ENCODE measurements at places on chromosomes 5 and 9.

- no peak for DNase-seq
Measured at GRCh38 chr9:81141961-81142360, 547.4 kb downstream of the TLE1 start.

DNA sequence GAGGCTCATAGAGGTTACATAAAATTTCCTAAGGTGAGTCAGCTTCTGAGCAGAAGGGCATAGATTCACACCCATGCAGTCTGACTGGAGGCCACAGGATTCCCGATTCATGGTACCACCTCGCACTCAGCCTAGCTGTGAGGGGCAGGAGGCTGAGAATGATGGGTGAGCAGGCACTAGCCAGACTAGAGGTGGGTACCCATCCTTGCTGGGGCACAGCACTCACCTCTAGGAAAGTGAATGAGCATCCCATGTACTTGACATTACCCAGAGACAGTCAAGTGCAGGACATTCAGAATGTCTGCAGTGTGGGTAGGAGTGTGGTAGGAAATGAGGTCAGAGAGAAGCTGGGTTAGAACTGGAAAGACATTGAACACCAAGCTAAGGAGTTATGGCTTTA is 255.5 kb downstream of the CDK5RAP2 start:
- DNase-seq: no peak

DNA sequence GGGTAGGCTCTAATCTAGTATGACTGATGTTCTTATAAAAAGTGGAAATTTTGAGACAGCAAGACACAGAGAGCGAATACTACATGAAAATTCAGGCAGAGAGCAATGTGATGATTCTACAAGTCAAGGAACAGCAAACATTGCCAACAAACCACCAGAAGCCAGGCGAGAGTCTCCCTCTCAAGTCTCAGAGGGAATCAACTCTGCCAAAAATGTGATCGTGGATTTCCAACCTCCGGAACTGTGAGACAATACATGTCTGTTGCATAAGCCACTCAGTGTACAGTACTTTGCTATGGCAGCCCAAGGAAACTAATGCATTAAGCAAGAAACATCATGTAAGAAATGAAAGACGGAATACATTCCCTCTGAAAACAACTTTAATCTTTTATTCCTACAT is 52.1 kb upstream of the CCNG1 start:
- no peak for DNase-seq

DNA sequence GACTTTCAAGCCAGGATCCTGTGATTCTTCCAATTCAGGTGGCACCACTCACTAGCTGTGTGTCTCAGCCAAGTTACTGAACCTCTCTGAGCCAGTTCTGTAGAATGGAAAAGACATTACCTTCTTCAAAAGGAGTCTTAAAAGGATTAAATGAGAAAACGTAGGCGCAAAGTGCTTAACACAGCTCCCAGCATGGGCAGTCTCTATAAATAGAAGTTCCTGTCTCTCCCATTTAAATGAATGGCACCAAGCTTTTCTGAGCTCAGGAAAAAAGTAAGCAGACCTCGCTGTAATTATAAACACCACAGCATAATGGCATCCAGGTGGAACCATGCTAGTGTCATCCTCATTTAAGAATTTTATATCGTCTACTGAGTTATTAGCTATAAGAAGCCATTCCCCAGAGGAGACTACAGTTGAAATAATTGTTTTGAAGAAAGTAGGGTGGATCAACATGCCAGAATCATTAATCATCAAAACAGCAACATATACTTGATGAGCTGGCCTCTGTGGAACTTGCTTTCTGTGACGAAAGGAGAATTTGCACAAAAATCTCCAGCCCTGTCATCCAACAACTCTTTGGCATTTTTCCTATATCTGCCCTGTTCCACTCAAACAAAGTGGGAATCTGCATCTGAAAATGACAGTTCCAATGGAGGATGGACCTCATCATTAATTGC is 188.9 kb downstream of the SPOCK1 start:
- DNase-seq: no peak

GRCh38 chr9:37936376-37936775 is 32.4 kb upstream of the SLC25A51 start:
- no peak for DNase-seq

- DNase-seq: no peak
Measured at GRCh38 chr9:136587145-136587943, 41.5 kb upstream of the NOTCH1 start.

- DNase-seq: no peak
Measured at GRCh38 chr5:87101321-87101720, 166.4 kb upstream of the RASA1 start.

DNA sequence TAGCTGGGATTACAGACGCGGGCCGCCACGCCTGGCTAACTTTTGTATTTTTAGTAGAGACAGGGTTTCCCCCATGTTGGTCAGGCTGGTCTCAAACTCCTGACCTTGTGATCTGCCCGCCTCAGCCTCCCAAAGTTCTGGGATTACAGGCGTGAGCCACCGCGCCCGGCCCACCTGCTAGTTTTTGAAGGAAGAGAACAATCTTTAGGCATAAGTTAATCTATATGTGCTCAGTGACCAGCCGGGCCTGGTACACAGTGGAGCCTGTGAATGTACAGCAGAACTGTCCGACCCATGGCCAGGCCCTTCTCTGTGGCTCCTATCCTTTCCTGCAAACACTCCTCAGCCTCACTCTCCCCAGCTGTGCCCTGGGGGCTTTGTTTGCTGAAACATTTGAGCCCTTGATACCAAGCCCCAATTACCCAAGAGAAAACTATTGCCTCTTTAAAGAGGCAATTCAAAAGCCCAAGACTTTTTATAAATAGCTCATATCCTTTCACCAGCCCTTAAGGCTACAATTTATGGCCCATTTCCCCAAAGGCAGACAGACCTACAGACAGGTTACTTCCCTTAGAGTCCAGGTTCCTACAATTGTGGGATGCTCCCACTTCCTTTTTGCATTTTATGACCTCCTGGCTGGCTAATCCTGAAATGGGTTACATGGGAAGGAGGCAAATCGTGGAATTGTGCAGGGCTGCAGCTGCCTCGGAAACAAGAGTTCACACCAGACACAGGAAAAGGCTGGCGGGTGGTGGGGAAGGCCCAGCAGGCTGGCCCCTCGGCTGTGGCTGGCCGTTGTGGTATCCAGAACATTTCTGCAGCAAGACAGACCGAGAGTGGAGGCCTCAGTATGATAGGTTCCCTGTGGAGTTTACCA is 37.5 kb downstream of the SPRY4 start:
- DNase-seq: no peak

DNA sequence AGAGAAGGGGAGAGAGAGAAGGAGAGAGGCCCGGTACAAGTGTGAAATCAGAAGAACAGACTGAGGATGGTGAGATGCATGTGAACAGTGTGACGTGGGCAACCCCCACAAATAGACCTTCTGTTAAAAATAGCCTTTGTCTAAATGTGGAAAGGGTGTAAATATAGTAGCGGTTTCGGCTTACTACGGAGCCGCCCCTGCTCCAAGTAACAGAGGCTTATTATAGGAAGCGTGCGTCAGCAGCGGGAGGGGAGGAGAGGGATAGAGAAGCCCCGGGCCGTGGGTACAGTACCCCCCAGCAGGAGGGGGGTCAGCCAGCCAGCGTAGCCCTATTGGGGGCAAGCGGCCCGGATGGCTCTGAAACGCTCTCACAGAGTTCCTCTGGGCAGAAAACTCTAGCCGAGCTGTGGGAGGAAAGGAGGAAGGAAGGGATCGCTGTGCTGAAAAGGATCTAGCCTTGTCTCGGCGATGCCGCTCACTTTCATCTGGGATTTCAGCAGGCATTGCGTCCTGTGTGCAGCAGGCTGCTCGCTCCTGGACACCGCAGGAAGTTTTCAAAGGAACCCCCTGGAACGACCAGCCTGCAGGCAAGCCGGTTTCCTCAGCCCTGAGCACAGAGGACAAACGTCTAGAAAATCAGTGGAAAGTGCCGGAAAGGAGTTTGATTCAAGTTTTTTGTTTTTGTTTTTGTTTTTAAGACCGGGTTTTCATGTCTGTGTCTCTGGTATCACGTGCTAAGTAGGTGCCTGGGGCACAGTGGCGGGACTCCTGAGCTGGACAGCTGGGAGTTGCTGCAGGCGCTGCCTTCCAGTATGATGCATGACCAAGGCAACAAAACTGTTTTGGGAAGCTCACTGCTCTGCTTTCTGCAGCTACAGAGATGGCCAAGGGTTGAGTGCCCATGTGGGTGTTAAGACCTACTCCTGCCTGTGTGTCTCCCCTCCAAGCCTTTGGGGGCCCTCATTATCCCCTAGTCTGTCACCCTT is 146.6 kb downstream of the SEC61B start:
- no peak for DNase-seq

DNA sequence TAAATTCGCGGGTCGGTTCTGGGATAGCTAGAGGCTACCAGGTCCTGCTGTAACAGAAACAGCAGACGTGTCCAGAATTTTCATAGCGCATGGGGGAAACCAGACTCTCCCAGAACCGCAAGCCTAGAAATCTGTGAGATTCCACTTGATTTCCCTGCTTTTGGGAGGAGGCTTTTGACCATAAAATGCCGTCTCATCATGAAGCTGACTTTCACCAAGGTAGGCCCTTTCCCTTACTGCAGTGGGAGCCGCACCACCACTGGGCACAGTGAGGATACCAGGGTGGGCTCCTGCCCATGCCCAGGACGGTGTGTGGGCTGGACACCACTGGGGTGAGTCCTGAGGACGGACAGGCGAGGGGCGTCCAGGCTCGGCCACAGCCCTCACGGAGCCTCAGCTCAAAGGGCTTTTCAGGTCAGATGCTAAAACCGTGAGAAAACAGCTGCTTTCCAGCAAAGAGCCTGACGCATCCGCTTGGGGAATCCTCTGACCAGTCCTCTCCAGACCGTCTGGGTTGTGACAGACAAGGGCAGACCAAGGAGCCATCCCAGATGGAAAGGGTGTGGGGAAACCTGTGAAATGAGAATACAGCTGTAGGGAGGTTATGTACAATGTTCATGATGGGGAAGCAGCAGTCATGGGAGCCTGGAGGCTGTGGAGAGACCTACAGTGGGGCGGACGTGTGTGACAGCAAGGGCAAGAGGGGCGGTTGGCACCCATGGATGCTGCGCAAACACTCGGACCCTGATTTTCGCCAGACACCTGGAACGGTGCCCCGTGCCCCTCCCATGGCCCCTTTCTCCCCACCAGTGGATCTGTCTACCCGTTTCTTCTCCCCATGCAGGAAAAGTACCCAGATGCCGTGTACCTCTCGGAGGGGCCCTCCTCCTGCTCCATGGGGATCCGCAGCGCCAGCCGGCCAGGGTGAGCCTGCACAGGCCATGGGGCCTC is 59.2 kb downstream of the IPPK start:
- DNase-seq: no peak

All from stimulated activated CD8-positive, alpha-beta memory T cell treated with anti-CD3 and anti-CD28 coated beads, Interleukin-15, amount 100 ng/mL, for 48 hours (primary cell).